CD4-positive, CD25-positive, alpha-beta regulatory T cell (primary cell): ENCODE measurements at places on chromosomes 1 and 21.

GRCh38 chr1:197302775-197303174 lies 34.7 kb downstream of the CRB1 start:
- DNase-seq, result no peak

GRCh38 chr1:8107897-8108296 lies 81.8 kb upstream of the ERRFI1 start:
- no peak for DNase-seq

DNA sequence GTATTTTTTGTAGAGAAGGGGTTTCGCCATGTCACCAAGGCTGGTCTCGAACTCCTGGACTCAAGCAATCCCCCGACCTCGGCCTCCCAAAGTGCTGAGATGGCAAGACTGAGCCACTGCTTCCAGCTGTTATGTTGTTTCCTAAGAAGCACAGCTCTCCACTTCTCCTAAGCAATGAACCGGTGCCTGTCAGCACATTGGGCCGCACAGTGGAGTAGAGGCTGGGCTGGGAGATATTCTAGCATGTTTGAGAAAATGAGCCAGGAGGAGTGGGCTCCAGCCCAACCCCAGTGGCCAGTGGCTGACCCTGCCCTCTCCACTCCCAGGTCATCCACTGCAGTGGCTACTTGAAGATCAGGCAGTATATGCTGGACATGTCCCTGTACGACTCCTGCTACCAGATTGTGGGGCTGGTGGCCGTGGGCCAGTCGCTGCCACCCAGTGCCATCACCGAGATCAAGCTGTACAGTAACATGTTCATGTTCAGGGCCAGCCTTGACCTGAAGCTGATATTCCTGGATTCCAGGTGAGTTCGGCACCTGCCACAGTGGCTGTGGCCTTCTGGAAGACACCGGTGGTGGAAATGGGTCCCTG lies 27.0 kb downstream of the SIM2 start:
- no peak for DNase-seq

DNA sequence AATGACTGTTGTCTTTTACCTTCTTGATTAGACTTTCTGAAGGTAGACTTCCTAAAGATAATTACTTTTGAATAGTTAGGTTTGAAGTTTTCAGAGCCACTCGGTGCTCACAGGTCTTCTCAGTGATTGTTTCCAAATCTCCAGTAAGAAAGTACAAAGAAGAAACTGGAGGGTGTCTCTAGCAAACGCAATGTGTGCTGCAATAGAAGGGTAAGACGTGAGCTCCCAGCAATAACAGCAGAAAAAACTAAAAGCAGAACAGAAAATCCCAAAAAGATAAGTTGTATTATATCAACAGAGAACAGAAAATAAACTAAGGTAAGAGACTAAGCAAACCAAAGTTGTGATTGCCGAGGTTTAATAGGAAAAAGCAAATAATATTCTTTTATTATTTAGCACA lies 1.8 kb downstream of the CTTNBP2NL start:
- DNase-seq, result no peak

- no peak for DNase-seq
Measured at GRCh38 chr1:175563236-175563895, 180.0 kb downstream of the TNR start.

DNA sequence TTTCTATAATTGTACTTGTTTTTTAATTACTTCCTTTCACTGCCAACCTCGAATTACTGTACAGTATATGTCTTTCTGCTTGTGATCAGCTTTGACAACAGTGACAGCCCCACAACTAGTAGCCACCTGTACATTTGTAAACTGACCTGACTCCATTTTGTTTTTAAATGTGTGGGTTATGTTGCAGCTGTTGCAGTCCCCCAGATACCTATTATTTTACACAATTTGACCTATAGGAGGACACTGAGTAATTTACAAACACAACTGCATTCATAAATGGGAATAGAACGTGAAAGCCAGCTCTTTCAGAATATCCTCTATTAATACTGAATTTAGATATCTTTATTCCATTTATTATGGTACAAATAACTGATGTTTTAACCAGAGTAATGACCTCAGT lies 2.5 kb upstream of the VAMP3 start:
- DNase-seq, result no peak

- no peak for DNase-seq
Measured at GRCh38 chr1:9613625-9614299, 25.1 kb downstream of the TMEM201 start.

DNA sequence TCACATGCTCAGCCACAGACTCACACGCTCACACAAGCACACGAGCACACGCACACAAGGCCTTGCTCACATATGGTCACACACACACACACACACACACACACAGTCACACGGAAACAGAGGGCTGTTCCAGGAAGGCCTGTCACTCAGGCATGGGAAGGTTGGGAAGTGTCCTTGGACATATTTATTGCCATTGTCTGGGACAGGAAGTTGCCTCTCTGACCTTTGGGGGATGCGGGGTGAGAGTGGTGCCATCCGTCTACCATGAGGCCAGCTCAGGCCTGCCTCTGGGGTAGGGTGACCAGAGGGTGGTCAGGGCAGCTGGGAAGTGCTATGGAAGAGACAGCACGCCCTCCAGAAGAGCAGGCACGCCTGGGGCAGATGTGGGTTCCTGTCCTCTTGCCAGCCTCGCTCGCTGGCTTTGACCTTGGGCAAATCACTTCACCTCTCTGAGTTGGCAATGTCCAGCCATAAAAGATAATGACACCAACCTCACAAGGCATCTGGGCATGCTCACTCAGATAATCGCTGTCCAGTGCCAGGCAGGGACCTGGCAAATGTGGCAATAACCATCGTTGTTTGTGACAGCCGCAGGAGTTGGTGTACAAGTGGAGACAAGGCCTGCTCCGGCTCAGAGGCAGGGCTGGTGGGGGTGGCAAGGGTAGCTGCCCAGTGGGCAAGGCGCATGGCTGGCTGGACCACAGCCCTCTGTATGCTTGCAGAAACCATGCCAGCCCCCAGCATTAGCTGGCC lies 8.0 kb upstream of the GUCA2A start:
- no peak for DNase-seq

DNA sequence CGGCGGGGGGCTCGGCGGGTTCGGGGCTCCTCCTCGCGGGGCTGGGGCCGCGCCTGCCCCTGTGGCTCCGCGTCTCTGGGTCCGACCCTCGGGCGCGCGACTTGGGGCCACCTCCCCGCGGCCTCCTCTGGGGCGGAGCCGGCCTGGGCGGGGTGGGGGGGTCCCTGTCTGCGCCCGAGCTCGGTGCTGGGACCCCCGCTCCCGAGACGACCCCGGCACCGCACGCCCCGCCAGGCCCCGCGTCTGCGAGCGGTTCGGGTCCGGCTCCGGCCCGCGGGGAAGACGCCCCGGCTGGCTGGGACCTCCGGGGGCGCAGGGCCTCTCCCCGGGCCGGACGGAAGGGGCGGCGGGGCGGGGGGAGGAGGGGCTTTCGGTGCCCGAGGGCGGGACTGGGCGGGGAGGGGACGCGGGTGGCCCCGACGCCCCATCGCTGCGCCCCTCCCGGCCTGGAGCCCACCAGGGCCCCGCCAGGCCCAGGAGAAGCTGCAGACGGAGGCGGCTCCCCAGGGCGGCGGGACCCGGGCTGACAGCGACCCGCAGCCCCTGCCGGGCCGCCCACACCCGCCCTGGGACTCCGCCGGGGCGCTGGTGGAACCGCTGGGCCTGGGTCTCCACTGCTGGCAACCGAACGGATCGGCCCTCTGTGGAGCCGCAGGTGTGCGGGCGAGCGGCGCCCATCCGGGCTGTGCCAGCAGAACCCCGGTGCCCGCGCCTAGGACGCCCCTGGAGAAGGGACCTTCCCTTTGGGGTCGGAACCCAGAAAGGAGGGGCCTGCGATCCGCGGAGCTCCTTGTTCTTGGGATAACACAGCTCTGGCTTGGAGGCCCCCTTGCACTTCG lies 610 bp downstream of the COL6A2 start:
- DNase-seq, result no peak

DNA sequence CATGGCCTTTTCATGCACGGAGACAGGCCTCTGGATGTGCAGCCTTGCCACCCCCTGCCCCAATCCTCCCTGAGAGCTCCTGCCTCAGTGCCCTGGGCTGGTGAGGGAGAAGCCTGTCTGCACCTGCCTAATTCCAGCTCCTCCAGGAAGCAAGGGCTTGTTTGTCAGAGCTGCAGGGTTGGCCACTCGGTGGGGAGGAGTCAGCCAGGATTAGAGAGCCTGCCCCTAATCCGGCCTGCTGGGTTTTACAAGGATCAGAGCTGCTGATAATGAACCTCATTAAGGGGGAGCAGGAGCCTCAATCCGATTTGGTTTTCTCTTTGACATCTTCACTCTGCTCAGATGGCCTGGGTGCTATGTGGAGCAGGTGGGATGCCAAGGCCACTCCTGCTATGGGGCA lies 31.9 kb upstream of the LHX4 start:
- no peak for DNase-seq

- no peak for DNase-seq
Measured at GRCh38 chr1:225888898-225889601, at the start of gene LEFTY1. TSS of gene LEFTY1 (minus strand) at chr1:225889146. CDS start at chr1:225889066, 80 bp downstream.

GRCh38 chr21:34181431-34182039 lies 108.2 kb downstream of the MRPS6 start:
- DNase-seq, result no peak

- DNase-seq, result no peak
Measured at GRCh38 chr1:19559641-19560040, 74.3 kb upstream of the CAPZB start.

DNA sequence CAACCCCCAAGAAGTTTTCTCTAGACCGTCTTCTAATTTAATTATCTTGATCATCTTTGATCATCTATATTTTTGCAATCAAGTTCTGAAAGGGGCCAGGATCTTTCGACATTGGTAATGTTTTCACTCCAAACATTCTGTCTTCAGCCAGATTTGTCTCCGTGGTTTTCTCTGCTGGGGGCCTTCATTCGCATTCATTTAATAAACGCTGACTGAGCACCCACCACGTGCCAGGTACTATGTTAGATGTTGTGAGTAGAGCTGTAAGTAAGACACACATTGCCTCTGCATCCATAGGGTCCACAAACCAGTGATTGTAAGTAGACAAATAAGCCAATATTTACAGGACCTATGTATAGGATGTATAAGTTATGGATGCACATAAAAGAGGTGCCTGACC lies 134.5 kb upstream of the MROH9 start:
- DNase-seq, result no peak

GRCh38 chr21:28263974-28264373 lies 728.7 kb downstream of the LTN1 start:
- no peak for DNase-seq

- no peak for DNase-seq
Measured at GRCh38 chr1:6367381-6368012, 26.1 kb downstream of the ACOT7 start.

GRCh38 chr1:19257178-19257914 lies 5.7 kb downstream of the MRTO4 start:
- no peak for DNase-seq

DNA sequence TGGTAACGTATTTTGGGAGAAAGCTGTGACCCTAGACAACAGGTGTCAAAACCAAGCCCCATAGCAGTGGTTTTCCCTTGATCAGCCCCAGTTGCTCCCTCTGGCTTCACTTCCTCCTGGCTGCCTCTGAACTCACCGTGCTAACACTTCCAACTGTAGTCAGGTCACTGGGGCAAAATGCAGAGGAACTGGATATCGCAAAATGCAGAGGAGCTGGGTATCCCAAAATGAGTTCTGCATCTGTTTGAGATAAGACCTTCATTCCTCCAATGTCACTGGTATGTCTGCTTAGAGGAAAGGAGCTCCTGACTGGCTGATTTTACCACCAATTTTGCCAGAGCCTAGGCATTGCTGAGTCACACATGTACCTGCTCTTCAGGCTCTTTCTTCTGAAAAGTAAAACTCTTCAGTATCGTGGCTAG lies 19.6 kb upstream of the TACSTD2 start:
- DNase-seq, result no peak

DNA sequence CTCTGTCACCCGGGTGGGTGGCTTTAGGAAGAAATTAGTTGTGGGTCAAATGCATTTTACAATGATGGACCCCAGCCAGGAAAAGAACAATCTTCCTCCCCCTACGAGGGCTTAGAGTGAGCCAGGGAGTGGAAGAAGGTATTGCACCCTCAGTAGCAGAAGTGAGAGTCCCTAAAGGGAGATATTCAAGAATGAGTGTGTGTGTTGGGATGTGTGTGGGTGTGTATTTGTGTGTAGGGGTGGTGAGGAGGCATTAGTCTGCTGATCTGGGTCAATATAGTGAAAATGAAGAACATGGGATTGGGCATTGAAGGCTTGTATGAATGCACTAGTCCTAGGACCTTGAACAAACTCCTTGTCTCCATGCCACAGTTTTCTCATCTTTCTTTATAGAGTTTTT lies 85.2 kb upstream of the RUNX1 start:
- DNase-seq, result no peak

GRCh38 chr21:34609933-34610549 lies 4.9 kb downstream of the RCAN1 start:
- no peak for DNase-seq

- DNase-seq, result no peak
Measured at GRCh38 chr21:37263827-37264600, 3.1 kb downstream of the VPS26C start.

DNA sequence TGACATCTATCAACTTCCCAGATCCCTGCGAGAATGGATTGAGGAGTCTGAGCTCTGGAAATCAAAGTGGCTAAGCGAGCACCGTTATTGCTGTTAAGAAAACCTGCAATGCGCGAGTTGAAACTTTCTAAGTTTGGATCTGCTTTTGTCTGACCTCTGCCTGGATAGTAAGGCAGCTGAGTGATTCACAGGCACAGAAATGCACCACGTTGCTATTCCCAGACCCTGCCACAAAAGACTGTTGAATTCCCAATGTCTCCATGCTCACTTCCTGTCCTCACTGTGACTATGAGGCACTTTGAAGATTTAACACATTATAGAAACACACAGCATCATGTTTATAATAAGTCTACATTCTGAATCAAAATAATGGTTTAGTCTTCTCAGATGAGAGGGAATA lies 27.1 kb upstream of the CNIH3 start:
- no peak for DNase-seq

- no peak for DNase-seq
Measured at GRCh38 chr1:16165073-16165364, 9.2 kb upstream of the EPHA2 start.

- no peak for DNase-seq
Measured at GRCh38 chr1:218165701-218166114, 119.4 kb upstream of the RRP15 start.

- DNase-seq, result no peak
Measured at GRCh38 chr21:43929217-43929971, 64.4 kb downstream of the AGPAT3 start.

- no peak for DNase-seq
Measured at GRCh38 chr1:221768444-221769066, 26.7 kb upstream of the DUSP10 start.

DNA sequence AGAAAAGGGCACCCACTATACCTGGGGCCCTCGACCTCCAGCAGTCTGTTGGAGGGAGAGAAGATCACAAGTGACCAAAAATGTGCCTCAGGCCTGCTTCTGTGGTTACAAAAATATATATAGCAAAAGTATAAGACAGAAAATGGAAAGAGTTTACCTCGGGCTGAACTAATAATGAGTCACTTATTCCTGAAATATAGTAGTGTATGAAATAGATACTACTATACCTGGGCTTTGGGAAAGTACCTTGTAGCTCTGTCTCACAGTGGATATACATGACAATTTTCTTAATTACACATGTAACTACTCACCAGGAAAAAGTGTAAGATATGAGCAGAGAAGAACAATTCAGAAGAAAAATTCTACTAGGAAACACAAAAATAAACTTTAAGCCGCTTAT lies 7.3 kb upstream of the APCS start:
- DNase-seq, result no peak
